NCI-H460 (cell line): ENCODE measurements at places on chromosomes 16 and 17. TPM values are rescaled to one million over a fixed set of nuclear protein-coding genes. Genes with fewer than 3 reads are reported as not detected.

The DOC2B gene
- 30.6 and 31.4 TPM in 2 replicates for total RNA-seq

The ADGRG1 gene
- 15.1 and 20.2 TPM in 2 replicates for total RNA-seq

DNA sequence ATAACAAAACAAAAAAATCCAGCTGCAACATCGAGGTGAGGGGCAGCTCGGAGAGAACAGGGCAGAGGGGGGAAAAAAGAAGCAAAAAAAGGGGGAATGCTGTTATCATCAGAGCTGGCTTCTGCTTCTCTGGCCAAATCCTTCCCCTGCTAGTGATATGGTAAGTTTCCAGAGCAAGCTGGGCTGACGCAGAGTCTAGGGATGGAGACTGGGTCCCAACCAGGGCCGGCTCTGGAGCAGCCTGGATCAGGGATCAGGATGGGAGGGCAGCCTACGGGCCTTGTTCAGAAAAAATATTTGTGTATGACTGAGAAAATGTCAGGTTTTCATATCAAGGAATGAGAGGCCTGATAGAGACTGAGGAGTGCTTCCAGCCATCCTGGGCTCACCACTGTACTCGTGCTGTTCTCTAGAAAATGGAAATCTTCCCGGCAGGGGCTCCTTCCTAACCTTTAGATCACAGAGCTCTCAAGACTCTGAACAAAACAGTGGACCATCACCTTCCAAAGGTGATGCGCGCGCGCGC lies 726 bp upstream of the C1QTNF1 start:
- no peak for DNase-seq

The HOXB13 gene
- total RNA-seq: 1.9 and 2.0 TPM in 2 replicates

- no peak for DNase-seq
These were observed 201.2 kb downstream of the C16orf78 start for GRCh38 chr16:49574826-49575225.

The TMC6 gene
- total RNA-seq: 17.2 TPM in 2 replicates

DNA sequence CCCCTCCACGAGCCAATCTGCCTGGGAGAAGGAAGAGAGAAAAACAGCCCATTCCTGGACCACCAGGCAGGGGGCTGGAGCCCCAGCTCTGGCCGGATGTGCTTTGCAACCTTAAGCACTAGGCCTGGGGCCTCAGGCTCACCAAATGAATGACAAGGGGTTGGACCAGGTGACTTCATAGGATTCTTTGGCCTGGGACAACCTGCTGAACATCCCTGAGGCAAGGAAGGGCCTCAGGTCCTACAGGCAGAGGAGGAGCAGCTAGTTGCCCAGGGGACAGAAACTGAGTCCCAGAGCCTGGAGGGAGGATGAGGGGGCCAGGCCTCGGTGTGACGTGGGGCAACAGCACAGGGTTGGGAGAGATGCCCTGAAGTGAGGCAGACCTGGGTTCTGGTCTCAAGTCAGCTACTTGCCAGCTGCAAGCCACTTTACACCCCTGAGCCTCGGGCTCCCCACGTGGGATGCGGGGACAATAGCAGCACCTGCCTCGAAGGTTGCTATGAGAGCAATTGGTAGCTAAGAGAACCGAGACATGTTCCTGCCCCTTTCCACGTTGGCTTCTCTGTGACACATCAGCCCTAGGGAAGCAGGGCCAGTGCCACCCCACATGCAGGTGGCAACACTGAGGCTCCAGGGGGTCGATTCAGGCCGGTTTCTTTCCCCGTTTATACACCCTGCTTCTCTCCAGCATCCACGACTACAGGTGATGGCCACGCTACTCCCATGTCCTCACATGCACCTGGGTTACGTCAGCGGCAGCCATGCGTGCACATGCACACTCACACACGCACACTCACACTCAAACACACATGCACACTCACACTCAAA lies 42.6 kb downstream of the CFAP20 start:
- DNase-seq: no peak

The SCIMP gene
- not detected in 2 replicates for total RNA-seq

DNA sequence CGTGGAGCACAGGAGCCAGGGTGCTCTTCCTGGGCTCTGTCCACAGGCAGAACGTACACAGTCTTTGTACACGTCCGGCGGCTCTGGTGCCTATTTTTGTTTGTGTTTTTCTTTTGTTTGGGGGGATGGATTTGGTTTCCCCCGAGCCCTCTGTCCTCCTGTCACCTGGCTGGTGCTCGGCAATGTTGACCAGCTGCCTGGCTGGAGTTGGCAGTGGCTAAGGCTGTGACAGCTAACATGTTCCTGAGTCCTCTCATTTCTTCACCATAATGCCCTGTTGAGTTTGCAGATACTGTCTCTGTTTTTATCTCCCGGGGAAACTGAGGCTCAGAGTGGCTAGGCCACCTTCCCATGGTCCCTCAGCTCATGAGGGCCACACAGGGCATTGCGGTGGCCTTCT lies 25.7 kb downstream of the MAPT start:
- DNase-seq: no peak

- peak; percentile 60 for DNase-seq
These were observed 8.1 kb upstream of the EFCAB13 start for GRCh38 chr17:47315451-47316266.

DNA sequence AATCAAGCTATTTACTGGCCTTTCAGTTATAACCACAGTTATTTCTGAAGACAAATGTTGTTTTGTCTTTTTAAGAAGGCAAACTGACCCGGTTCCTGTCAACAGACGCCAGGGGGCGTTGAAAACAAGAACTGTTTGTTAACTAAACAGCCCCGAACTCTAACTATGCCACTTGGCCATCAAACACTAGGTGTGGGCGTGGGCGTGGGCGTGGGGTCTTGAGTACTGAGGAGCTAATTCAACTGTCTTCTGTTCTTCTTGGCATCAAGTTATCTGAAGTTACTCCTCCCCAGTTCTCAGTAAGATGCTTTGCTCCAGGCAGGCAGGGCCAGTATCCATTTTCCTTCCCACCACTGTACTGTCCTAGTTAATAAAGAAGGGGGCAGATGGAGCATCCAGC lies 63.3 kb upstream of the MTMR4 start:
- peak; percentile 46 for DNase-seq

DNA sequence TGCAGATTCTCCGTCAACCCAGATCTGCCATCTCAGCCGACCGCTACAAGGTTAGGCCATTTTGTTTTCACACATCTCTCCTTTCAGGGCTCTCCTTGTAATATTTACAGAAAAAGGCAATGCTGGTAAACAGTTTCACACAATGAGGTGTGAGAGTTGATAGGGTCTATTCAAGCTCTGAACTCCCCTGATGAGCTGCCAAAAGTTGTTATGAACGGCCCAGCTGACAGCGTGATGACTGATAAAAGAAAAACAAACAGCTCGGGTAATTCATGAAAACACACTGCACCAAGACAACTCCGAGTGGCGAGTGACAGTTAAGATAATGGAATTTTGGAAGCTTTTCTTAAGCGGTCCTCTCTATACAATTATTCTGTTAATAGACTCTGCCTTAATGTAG lies 68.1 kb upstream of the IRX5 start:
- no peak for DNase-seq

The SCARF1 gene
- 0.23 TPM in 1 of 2 replicates, not detected in the other for total RNA-seq

GRCh38 chr17:72501404-72502370 lies 380.9 kb downstream of the SOX9 start:
- DNase-seq: no peak

DNA sequence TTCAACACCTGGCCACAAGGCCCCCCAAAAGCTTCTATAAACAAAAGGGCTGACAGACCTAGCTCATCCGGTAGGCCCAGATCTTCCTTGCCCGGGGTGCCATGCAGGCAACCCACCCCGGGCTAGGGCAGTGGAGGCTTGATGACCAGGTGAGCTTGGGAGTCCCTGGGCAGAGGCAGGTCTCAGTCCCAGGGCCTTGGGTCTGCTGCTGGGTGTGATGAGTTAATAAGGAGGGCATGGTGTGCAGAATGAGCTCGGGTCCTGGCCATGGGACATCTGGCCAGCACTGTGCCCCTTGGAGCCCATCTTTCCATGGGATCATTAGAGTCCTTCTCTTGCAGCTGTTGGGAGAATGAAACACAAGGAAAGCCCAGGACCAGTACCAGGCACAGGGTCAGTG lies 20.2 kb upstream of the MPRIP start:
- no peak for DNase-seq

GRCh38 chr16:86975445-86975844 lies 341.7 kb downstream of the C16orf95 start:
- DNase-seq: peak; percentile 31

The NAA60 gene
- total RNA-seq: 16.7 and 18.9 TPM in 2 replicates

The PYY gene
- total RNA-seq: not detected in 2 replicates
